ENCODE measurements at places on chromosomes 11 and 22.

DNA sequence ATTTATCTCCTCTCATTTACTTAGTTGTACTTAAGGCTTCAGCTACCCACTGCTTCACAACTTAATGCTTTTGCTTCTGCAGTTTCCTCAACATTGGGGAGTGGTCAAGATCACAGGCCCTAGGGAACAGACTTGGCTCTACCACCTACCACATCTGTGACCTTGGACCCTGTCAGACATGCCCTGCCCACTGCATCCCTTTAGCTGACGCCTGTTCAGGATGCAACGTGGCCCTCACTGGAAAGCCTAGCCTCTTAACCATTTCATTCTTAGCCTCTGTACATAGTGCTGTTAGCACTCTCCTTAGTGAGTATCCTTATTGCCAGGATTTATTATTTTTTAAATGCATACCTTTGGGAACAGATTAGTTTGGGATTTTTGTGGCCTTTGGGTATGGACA is 34.4 kb downstream of the TNRC6B start:
- no peak for DNase-seq

GRCh38 chr22:20080445-20080775 is 369 bp downstream of the DGCR8 start:
- DNase-seq, result peak; percentile 69

DNA sequence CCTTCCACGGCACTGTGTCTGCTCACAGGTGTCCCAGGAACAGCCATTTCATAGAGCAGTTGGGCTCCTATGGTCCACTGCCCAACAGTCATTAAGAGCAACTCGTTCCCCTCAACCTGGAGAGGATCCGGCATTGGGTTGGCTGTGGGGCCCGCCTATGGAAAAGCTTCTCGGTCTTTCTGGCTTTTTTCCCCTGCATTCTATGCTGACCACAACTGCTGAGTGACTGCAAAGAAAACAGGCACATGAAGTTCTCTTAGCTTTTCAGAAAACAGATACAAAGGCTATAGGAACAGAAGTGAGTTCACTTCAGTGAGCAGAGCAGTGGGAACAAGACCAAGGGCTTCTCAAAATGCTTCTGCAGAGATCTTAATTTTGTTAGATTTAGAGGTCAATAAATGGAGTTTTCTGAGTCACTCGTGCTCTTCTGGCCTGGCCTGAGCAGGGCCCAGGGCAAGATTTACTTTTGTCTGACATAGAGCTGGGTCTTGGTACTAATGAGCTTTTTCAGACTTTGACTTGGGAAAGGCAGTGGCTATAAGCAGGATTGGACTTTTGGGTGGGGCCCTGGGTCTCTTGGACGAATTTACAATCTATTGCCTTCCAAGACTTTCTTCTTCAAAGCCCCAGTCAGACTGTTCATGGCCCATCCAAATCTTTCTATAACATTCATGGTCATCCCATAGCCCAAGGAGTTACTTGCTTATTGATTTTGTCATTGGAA is 13.6 kb upstream of the APOL5 start:
- no peak for DNase-seq

- no peak for DNase-seq
These were observed 704.8 kb downstream of the DLG2 start for GRCh38 chr11:84922212-84922805.

- no peak for DNase-seq
These were observed 88.5 kb downstream of the ALX4 start for GRCh38 chr11:44221456-44221855.
